Stimulated activated CD8-positive, alpha-beta memory T cell treated with anti-CD3 and anti-CD28 coated beads, Interleukin-15, amount 100 ng/mL, for 4 hours (primary cell): ENCODE measurements at places on chromosomes 3 and 15.

- no peak for DNase-seq
Measured at GRCh38 chr3:149958171-149958796, 12.4 kb downstream of the PFN2 start.

GRCh38 chr3:129609591-129610182 lies 3.2 kb upstream of the PLXND1 start:
- no peak for DNase-seq

DNA sequence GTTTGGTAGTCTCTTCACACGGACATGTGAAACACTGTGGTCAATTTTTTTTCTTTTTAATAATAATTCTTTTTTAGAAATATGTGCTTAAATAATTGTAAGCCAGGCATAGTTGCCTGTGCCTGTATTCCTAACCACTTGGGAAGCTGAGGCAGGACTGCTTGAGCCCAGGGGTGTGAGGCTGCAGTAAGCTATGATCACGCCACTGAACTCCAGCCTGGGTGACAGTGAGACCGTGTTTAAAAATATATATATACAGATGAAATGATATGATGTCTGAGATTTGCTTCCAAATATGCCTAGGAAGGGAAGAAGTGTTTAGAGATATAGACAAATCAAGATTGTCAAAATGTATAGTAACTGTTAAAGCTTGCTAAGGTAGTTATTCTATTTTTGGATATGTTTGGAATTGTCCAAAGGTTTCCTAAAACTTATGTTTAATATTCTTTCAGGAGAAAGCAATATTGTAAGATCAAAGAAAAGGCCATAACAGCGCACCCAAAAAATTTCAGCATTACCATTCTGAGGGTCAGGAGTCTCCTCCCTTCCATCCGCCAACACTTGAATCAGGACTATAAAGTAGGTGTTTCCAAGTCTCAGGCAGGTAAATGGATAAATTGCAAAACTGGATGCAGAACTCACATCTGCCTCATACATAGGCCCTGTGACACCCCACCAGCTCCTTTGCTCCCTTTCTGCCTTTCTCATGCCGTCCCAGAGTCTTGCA lies 532 bp upstream of the SELENOT start:
- DNase-seq, result no peak

- DNase-seq, result no peak
Measured at GRCh38 chr3:52904000-52904399, 6.7 kb upstream of the STIMATE start.

DNA sequence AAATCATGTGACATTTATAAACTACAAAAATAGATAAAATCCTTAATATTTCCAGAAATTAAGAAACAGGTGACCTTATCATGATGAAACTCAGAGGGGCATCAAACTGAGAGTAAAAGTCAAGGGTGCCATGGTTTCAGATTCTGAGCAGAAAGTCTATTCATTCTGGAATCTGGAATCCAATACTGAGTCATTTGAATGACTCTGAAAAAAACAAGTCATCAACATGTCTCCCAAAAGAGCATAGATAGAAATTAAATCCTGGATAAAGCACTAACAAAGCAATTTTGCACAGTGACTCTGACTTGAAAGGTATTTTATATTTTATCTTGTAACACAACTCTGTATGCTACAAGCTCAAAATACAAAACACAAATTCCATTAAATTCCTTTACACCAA lies 23.4 kb downstream of the STAC start:
- no peak for DNase-seq

- DNase-seq, result no peak
Measured at GRCh38 chr3:162125790-162126189, 629.2 kb downstream of the OTOL1 start.

DNA sequence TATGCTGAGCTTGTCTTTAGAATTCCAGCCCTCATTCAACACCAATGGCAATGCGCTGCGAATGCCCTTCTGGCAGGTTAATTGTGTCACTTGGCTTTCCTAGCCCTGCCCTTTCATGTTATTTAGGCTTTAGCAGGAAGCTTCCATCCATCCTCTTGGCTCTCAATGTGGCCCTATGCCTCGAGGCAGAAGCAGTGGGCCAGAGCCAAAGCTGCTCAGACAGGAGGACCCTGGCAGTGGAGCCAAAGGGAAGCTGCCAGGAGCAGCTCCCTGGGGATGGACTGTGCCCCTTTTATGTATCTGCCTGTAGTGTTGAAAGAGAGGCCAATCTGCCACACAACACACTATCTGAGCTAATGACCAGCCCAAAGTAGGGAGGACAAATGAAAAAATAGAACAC lies 376.4 kb downstream of the CTNNB1 start:
- DNase-seq, result no peak

DNA sequence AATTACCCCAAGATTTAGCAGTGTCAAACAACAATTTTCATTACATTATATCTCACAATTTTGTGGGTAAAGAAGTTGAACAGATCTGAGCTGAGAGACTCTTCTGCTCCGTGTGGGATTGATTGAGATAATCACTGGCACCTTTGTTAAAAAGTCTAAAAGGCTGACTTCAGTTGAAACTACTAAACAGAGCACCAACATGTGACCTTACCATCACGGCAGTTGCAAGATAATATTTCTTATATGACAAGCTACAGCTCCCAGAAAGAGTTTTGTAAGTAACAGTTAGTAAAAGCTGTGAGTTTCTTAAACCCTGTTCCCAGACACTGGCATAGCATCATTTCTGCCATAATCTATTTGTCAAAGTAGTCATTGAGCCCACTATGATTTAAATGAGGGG lies 25.0 kb downstream of the CGGBP1 start:
- DNase-seq, result no peak

GRCh38 chr3:194003114-194004057 lies 132.6 kb upstream of the HES1 start:
- DNase-seq, result no peak

- DNase-seq, result no peak
Measured at GRCh38 chr3:5766848-5767247, 579.3 kb downstream of the EDEM1 start.

DNA sequence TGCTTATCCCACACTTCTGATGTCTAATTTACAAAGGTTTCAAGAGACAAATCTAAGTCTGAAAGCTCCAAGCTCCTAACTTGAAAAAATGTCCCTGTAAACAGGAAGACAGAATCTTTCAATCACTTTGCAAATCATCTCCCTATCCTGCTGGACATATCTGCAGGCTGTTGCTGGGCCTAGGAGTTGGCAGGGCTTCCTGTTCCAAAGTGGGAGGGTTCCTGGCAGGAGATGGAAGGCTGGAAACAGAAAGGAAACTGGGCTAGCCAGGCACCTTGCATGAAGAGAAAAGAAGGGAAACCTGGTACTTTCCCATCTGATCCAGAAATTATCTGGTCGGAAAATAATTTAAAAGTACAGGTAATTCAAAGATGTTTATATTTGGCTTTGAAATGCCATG lies 227.3 kb upstream of the IL12A start:
- DNase-seq, result no peak

- no peak for DNase-seq
Measured at GRCh38 chr15:69593488-69593887, 140.9 kb downstream of the RPLP1 start.

GRCh38 chr15:70435369-70435768 lies 328.0 kb downstream of the UACA start:
- DNase-seq, result no peak

- DNase-seq, result no peak
Measured at GRCh38 chr3:73292220-73292619, 230.8 kb downstream of the EBLN2 start.

DNA sequence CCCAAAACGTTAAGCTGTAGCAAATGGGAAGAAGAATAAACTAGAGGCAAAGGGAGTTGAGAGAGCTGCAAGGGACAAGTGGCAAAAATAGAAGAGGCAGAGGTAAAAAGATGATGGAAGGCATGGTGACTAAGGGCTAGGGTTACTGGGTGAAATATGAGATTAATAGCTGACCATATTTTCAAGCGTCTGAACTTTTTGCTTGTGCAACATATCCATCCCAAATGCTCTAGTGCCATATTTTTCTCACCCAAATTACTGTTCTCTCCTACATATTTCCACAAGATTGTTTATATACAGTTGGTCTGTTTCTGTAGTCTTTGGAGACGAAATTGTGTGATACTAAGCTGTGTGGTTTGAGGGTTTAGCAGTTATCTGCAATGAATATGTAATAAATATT lies 145.5 kb downstream of the GMNC start:
- no peak for DNase-seq

GRCh38 chr15:86555939-86556338 lies 476.3 kb downstream of the AGBL1 start:
- DNase-seq, result no peak
